ENCODE measurements at places on chromosomes 11 and 22.

GRCh38 chr11:9688716-9689511 is 25.0 kb downstream of the SWAP70 start:
- H3K4me3 ChIP-seq, result no peak overlapping the region
- no peak for DNase-seq
- no peaks in the 10 kb centered on the region for H3K27me3 ChIP-seq
- H3K4me1 ChIP-seq, result peaks cover 9% of the 10 kb centered on the region
- H3K36me3 ChIP-seq, result no peaks in the 10 kb centered on the region

- H3K36me3 ChIP-seq, result no peaks in the 10 kb centered on the region
- H3K4me1 ChIP-seq, result no peaks in the 10 kb centered on the region
- no peak overlapping the region for H3K4me3 ChIP-seq
- DNase-seq, result no peak
- H3K27me3 ChIP-seq, result peaks cover 2% of the 10 kb centered on the region
- no peak overlapping the region for H3K27ac ChIP-seq
Observed at GRCh38 chr11:68020575-68020974, 9.9 kb upstream of the NDUFS8 start.

- no peak for DNase-seq
- H3K27me3 ChIP-seq, result peaks cover 2% of the 10 kb centered on the region
- peak overlapping the region; percentile 100 for H3K27ac ChIP-seq
- peaks cover 38% of the 10 kb centered on the region for H3K4me1 ChIP-seq
Observed at GRCh38 chr22:40953471-40953870, 2.3 kb downstream of the RBX1 start.

GRCh38 chr11:125078516-125079140 is 15.5 kb downstream of the SLC37A2 start:
- peaks cover 2% of the 10 kb centered on the region for H3K27me3 ChIP-seq
- DNase-seq, result no peak
- no peak overlapping the region for H3K27ac ChIP-seq
- peaks cover 2% of the 10 kb centered on the region for H3K4me1 ChIP-seq
- H3K36me3 ChIP-seq, result no peaks in the 10 kb centered on the region
- H3K4me3 ChIP-seq, result no peak overlapping the region

DNA sequence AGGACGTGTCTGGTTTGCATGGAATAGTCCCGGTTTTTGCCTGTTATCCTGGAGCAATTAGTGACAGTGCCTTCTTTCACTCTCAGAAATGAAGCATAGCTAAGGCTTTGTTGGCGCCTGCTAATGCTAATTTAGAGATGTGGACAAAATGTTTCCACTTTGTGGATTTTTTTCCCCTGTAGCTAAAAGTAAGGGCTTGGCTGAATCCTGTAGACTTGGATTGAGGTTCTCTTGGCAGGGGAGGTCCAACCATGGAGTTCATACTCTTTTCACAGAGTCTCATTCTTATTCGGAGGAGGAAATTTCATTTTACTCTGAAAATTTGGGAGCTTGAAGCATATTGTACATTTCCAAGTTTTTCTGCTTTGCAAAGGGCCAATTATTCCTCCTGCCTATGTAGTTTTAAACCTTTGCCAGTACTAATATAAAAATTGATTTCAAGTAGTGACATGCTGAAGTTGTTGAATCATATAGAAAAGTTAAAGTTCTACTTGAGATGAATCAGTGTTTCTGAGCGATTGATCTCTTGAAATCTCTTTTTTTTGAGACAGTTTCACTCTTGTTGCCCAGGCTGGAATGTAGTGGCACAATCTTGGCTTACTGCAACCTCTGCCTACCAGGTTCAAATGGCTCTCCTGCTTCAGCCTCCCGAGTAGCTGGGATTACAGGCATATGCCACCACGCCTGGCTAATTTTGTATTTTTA is 20.0 kb downstream of the PPFIA1 start:
- peaks cover 6% of the 10 kb centered on the region for H3K4me1 ChIP-seq
- no peak for DNase-seq
- H3K27me3 ChIP-seq, result no peaks in the 10 kb centered on the region
- no peak overlapping the region for H3K4me3 ChIP-seq
- peaks cover 28% of the 10 kb centered on the region for H3K36me3 ChIP-seq

DNA sequence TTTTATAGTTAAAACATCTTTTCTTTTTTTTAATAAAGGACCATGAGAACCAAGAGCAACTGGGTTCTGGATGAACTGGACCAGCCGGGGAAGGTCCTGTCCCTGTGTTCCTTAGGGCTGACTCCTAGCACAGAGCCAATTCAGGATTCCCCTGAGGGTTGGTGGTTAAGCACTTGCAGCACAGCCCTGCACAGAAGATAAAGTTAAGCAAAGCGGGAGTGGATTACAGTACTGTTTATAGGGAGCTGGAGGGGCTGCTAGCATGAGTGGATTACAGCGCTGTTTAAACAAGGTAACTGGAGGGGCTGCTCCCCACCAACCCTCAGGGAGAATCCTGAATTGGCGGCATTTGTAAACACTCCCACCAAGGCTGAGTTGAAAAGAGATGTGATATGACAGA is 90.6 kb downstream of the CELSR1 start:
- H3K4me3 ChIP-seq, result no peak overlapping the region
- no peak for DNase-seq
- no peak overlapping the region for H3K27ac ChIP-seq
- H3K36me3 ChIP-seq, result no peaks in the 10 kb centered on the region

GRCh38 chr11:124801636-124802312 is 1.6 kb upstream of the MSANTD2 start:
- no peak overlapping the region for H3K27ac ChIP-seq
- peak overlapping the region; percentile 81 for H3K4me3 ChIP-seq
- peaks cover 37% of the 10 kb centered on the region for H3K4me1 ChIP-seq
- H3K36me3 ChIP-seq, result peaks cover 7% of the 10 kb centered on the region
- H3K27me3 ChIP-seq, result no peaks in the 10 kb centered on the region
- no peak for DNase-seq

DNA sequence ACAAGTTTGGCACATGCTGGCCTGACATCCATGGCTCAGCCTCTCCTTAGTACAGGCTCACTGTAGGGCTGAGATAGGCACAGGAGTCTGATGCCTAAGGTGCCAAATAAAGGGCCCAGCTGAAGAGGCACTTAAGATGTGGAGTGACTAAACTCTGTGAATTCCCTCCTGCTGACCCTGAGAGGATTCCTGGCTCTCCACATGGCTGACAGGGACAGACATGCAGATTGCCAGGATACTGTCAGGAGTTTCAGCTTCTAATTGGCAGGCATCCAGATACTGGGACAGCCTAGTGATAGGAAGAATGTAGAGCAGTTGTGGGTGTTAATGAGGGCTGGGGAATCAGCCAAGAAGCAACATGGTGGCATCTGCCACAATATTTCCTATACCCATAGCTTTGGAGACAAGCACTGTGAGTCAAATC is 558.7 kb downstream of the INSC start:
- no peak for DNase-seq
- no peaks in the 10 kb centered on the region for H3K4me1 ChIP-seq
- H3K36me3 ChIP-seq, result peaks cover 4% of the 10 kb centered on the region
- no peak overlapping the region for H3K4me3 ChIP-seq

DNA sequence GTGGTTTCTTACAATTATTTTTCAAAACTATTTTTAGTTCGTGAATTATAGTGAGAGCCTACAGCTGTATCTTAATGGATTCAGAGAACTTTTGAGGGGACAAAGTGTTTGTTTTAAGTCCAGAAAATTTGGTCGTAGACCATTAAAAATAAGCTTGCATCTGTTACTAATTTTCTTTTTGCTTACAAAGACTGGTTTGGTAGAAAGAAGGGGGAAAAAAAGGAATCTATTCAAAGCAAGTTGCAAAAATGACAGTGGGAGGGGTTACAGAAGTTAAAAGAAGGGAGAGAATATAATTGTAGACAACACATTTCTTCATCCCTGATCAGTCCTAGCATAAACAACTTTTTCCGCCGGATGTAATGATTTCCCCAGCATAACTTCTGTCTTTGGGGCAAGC is 72.1 kb downstream of the AMOTL1 start:
- no peak for DNase-seq
- no peaks in the 10 kb centered on the region for H3K27me3 ChIP-seq
- H3K4me3 ChIP-seq, result no peak overlapping the region
- no peaks in the 10 kb centered on the region for H3K4me1 ChIP-seq

DNA sequence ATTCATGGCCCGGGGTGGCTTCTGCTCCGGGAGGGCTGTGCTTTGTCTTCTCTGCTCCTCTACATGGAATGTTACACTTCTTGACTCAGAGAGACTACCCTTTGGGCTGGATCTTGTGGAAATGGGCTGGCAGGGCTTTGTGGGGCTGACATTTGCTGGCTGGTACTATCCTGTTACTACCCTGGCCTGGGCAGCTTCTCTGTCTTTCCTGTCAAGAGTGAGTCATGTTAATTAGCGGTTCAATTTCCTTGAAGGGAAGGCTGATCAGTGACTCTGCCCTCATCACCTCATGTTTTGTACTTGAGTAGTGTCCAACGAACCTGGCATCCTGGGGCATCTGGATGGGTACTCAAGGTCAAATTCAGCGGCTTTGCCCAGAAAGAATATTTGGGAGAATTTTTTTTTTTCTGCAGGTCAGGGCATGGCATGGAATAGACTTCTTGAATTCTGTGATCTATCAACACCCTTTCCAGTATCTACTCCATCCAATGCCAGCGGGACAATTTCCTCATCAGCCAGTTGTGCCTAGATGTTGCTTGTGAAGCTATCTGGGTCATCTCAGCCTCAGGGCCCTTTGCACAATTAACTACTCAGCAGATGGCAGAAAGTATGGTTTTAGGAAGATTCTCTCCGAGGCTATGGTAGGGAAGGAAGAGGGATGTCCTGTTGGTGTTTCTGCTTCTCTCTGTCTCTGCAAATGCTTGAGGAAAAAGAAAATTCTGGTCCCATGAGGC is 140.5 kb upstream of the PLET1 start:
- H3K27ac ChIP-seq, result no peak overlapping the region
- no peaks in the 10 kb centered on the region for H3K36me3 ChIP-seq
- no peak for DNase-seq
- no peak overlapping the region for H3K4me3 ChIP-seq

- no peaks in the 10 kb centered on the region for H3K4me1 ChIP-seq
- no peaks in the 10 kb centered on the region for H3K36me3 ChIP-seq
- no peak for DNase-seq
- H3K27ac ChIP-seq, result no peak overlapping the region
- H3K4me3 ChIP-seq, result no peak overlapping the region
Observed at GRCh38 chr22:21990445-21991303, 8.1 kb upstream of the TOP3B start.

DNA sequence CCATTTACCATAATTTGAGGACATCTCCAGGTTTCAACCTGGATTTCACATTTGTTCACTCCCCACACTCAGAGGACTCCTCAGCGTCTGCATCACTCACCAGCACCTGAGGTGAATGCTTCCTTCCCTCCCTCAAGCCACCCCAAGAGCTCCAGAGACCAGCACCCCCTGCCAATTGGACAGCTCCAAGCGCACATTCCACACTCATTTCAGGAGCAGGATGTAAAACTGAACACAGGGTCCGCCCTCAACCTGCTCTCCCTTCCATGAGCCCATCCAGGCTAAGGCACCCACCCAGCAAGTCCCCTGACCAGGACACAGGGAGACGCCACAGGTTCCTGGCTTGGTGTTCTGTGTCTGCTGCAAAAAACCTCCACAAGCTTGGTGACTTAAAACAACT is 3.9 kb downstream of the SCGB1D1 start:
- no peaks in the 10 kb centered on the region for H3K4me1 ChIP-seq
- no peak overlapping the region for H3K4me3 ChIP-seq
- H3K27ac ChIP-seq, result no peak overlapping the region
- peaks cover 33% of the 10 kb centered on the region for H3K27me3 ChIP-seq

DNA sequence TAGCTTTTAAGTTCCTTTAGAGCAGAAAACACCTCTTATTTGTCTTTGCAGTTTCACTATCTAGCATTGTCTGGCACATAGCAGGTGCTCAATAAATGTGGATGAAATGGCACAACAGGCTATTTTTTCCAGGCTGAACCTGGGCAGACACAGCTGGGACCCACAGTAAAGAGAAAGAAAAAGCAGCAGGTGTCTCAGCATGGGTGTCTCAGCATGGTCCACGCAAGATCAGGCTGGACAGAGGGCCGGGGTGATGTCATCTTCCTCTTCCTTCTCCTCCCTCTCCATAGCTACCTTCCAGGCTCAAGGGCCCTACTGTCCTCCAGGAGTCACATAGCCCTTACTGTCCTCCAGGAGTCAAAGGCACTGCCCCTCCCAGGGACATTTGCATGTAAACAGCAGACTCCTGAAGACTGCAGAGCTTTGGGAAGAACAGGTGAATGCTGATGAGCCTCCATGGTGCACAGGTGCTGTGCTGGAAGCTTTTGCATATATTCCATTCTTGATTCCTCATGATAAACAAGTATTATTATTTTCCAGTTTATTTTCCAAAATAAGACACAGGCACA is 65.2 kb downstream of the DSCAML1 start:
- H3K4me1 ChIP-seq, result no peaks in the 10 kb centered on the region
- H3K4me3 ChIP-seq, result no peak overlapping the region
- no peaks in the 10 kb centered on the region for H3K27me3 ChIP-seq

DNA sequence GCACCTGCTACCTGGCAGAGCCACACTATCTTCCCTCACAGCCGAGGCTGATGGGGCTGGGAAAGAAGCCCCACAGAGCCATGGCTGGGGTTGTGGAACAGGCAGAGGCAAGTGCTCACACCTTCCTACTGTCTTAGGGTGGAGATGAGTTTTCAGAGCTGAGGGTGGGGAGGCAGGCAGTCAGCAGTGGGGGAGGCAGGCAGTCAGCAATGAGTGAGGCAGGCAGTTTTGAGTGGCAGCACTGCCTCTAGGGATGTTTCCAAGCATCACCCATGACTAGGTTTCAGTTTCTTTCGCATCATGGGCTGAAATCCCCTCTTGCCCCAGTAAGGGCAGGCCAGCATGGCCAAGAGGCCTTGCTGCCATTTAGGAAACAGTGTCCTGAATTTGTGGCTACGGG is 41.6 kb upstream of the NTM start:
- no peak for DNase-seq
- no peaks in the 10 kb centered on the region for H3K36me3 ChIP-seq
- H3K27ac ChIP-seq, result no peak overlapping the region
- H3K4me1 ChIP-seq, result no peaks in the 10 kb centered on the region
- no peak overlapping the region for H3K4me3 ChIP-seq
- no peaks in the 10 kb centered on the region for H3K27me3 ChIP-seq

- peaks cover 4% of the 10 kb centered on the region for H3K27me3 ChIP-seq
- H3K27ac ChIP-seq, result no peak overlapping the region
- no peaks in the 10 kb centered on the region for H3K4me1 ChIP-seq
- H3K36me3 ChIP-seq, result no peaks in the 10 kb centered on the region
Observed at GRCh38 chr11:115778928-115779650, 274.9 kb upstream of the CADM1 start.

All from activated naive CD8-positive, alpha-beta T cell treated with anti-CD3 and anti-CD28 coated beads, Interleukin-2, amount 50 U/mL, for 24 hours (primary cell).